Left ventricle myocardium superior (tissue), 1 donor: ENCODE measurements at places on chromosomes 7 and 10.

GRCh38 chr10:111109501-111110242 is 32.8 kb downstream of the ADRA2A start:
- DNase-seq, result no peak

DNA sequence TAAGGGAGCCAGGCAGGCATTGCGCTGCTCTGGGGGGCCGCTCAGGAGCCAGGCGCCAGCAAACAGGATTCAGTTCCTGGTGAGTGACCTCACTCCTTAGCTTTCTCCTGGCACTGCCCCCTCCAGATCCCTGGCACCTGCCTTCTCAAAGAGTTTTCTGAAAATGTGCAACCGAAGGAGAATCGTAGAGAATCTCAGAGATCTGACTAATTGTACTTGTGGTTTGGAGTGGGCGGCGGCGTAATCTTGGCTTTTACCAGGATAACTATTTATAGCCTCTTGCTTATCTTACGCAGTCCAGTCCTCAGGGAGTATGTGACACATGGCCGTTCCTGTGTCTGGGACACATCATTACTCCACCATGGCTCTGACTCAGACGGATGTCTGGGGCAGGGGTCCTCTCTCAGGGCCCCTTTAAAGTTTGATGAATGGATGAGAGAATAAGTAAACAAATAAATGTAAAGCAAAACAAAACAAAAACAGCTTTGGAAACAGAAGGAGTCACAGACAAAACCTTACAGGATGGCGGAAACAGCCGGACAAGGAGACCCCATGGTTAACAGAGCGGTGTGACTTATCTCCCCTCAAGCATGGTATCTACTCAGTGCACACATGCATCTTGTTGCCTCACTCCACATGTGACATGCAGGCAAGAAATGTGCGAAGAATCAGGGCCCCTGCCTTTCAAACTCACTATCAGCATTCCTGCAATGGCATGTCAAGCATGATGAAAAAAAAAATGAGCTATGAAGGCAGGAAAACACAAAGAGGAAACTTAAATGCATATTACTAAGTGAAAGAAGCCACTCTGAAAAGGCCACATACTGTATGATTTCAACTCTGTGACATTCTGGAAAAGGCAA is 99.7 kb downstream of the TNS3 start:
- DNase-seq, result no peak

- no peak for DNase-seq
Observed at GRCh38 chr7:54141576-54141975, 400.6 kb upstream of the VSTM2A start.

GRCh38 chr7:45982132-45982531 is 61.1 kb upstream of the IGFBP3 start:
- DNase-seq, result no peak

- DNase-seq, result no peak
Observed at GRCh38 chr10:31135171-31135570, 103.5 kb upstream of the ZNF438 start.

DNA sequence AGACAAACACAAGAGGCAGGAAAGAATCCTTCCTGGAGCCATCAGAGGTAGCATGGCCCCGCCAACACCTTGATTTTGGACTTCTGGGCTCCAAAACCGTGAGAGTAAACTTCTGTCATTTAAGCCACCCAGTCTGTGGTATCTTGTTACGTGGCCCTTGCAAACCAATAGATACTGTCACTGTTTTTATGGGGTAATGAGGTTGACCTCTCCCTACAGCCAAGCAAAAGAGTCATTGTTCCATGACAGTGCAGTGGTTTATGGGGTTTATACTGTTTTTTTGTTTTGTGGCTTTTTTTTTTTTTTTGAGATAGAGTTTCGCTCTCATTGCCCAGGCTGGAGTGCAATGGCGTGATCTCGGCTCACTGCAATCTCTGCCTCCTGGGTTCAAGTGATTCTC is 32.8 kb downstream of the KIAA1549 start:
- no peak for DNase-seq

DNA sequence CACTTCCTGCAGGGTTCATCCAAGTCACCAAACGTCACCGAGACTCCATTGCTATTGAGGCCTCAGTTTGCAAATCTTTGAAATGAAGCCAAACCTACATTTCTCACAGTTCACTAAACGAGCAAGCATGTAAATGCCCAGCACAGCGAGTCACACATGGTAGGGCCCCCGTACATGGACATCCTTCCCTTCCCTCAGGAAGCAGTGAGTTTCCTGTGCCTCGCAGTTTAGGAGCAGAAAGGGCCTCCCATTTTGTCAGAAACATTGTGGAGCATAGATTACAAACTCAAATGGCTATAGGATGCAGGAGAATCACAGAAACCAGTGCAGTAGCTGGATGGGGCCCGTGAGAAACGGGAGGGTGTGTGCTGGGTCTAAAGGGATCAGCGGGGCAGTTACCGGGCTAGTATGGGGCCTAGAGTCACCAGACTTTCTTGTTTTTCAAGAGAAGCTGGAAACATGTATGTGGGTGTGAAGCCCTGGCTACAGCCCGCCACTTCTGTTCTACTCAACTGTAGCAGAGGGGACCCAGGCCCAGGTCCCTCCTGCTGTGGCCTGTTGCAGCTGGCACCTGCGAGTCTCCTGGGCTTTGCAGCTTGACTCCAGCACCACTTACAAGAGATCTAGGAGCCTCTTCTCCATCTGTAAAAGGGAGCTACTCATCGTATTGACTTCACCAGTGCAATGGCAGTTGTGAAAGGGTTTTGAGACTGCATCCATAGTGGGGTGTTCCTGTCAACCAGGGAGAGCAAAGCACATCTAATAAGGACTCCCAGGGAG is 14.2 kb upstream of the SLC18A3 start:
- DNase-seq, result no peak

GRCh38 chr7:124251636-124252035 is 218.8 kb upstream of the TMEM229A start:
- no peak for DNase-seq

DNA sequence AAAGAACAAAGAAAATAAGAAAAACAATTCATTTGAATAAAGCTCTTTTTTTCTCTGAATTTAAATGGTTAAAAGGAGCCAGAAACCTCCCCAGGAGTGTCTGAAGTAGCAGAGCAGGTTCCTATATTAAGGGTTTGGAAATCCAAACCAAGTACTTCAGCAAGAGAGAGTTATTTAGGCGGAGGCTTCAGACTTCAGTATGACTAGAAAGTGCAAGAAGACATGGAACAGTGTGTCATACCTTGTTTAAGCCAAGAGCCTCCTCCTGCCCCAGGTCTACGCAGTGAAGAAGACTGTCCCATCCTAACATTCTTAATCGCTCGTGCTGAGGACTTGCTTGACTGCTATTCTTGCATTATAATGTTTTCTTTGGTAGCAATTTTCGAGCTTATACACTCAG is 51.3 kb downstream of the ODAD2 start:
- no peak for DNase-seq

DNA sequence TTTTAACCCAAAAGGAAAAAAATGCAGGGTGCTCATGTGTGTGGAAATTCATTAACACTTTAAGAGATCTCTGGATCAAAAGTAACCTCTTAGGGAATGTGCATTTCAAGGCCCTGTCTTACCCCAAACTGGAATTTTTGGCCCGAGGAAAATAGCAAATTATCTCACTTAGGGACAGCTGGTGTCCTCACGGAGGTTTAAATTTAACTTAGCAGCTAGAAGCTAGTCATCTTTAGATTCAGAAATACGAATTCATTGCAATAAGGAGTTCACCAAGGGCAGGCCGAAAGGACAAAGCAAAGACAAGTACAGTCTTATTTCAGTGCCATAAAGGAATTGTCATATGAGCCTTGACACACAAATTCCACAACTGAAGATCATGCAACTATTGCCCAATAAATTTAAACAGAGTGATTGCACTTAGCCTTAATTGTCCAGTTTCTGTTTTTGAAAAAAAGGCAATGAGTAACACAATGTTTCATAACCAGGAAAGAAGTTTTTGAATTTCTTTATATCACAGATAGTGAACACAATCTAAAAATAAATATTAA is 22.4 kb upstream of the SEMA3C start:
- DNase-seq, result no peak

- DNase-seq, result no peak
Observed at GRCh38 chr10:130243015-130243414, 106.8 kb downstream of the GLRX3 start.
